ENCODE measurements at places on chromosomes 4 and X.

- no peak for DNase-seq
Observed at GRCh38 chr4:184441461-184442313, 32.7 kb downstream of the IRF2 start.

- no peak for DNase-seq
Observed at GRCh38 chr4:182801636-182802035, 115.5 kb downstream of the DCTD start.

DNA sequence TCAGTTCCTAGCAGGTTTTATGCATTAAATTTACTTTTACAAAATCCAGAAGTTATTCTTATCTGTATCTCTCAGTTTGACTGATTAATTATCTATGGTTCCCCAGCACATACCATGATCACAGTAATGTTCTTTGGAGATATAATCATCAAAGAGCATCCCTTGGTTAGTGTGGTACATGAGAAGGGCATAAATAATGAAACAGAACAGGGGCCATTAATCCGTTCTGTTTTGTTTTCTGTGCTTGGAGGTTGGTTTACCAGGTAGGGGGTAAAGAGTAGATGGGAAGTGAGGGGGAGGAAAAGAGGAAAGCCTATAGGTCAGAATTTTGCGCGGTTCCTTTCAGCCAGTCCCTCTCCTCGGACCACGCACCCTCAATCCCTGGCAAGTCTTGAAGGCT, 718.7 kb upstream of the TENM3 start:
- no peak for DNase-seq

DNA sequence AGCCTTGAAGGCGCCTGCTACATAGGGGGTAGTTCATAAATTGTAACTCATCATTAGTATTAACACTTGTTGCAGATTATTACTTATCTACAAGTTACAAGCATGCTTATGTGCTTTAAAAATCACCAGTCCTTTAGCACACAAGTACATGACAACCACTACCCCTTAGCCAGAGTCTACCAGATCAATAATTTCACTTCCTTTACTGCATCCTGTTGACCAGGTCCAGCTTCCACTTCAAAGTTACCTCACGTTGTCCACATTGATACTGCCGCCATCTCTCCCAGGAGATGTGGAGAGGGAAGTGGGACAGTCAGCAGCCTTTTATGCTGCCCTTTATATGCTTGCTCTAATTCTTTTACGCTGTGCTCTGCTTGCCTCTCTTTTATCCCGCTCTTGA, 231.3 kb upstream of the CXXC4 start:
- DNase-seq: no peak

GRCh38 chr4:121140716-121141460, 23.2 kb downstream of the TNIP3 start:
- peak; percentile 29 for DNase-seq

DNA sequence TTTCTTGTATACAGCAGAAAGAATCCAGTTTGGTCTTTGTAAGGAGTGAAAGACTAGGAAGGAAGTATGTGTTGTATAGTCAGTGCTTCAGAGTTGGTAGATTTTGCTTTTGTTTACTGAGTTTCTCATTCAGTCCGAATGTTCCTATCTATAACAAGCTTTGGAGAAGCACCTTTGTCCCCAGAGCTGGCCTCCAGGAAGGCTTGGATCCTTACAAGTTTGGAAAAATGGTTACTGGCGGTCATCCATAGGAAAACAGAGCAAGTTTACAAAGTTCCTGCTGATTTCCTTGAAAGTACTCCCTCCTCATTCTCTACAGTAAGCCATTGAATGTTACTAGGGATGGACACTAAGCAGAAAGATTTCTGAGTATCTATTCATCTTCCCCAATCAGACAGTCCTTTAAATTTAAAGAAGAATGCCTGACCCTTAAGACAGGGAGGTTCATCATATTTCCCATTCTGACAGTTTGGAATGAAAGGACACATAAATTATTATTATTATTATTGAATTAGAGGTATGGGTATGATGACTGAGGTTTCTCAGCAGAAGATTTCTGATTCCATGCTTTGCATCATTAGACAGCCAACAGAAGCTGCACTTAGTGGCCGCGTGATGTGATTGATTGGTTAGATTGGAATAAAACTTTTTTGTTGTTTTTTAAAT, 35.8 kb downstream of the FAT4 start:
- no peak for DNase-seq

- no peak for DNase-seq
Observed at GRCh38 chr4:153072661-153073060, 131.6 kb upstream of the TRIM2 start.

- no peak for DNase-seq
Observed at GRCh38 chrX:31356275-31357212, 284.7 kb upstream of the FTHL17 start.

DNA sequence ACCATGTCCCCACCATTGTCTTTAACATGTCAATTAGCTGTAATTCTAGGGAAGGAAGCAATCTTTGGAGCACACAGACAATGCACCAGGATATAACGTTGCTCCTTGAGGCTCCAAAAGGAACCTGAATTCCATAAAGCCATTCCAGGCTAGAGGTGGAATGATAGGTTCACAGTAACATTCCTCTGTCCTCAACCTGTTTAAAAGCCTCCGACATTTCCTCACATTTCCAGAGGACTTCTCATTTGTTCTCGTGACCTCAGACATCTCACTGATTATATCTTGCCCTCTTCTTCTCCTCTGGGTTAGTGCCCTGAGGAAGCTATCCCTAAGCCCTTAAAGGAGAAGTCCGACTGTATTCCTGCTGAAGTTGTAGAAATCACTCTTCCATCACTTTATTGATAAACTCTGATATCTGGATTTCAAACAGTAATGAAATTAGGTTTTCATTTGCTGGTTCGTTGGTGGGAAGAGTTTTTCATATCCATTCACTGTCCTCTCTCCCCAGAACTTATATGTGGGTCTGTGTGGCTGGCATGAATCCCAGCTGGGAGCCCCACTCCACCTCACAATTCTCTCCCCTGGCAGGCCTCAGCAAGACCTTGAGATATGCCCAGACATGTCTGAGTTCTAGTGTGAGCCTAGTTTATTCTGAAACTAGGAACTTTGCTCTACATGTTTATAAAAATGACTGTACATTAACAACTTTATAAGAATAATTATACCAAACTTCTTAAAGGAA, 44.2 kb upstream of the PRSS12 start:
- DNase-seq: no peak

GRCh38 chr4:185839770-185840169, 27.8 kb upstream of the SORBS2 start:
- DNase-seq: no peak

- DNase-seq: peak; percentile 11
Observed at GRCh38 chr4:103075435-103075893, 1.1 kb downstream of the SLC9B2 start.

DNA sequence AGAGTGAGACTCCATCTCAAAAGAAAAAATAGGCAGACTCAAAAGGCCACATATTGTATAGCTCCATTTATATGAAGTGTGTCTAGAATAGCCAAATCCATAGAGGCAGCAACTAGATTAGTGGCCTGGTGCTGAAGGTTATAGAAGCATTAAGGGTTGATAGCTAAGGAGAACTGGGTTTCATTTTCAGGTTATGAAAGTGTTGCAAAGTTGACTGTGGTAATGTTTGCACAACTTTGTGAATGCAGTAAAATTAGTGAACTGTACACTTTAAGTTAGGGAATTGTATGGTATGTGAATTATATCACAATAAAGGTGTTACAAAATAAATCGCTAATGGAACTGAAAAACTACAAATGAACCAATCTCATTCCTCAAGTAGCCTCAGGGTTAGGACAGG, 28.3 kb downstream of the TXLNG start:
- DNase-seq: no peak

DNA sequence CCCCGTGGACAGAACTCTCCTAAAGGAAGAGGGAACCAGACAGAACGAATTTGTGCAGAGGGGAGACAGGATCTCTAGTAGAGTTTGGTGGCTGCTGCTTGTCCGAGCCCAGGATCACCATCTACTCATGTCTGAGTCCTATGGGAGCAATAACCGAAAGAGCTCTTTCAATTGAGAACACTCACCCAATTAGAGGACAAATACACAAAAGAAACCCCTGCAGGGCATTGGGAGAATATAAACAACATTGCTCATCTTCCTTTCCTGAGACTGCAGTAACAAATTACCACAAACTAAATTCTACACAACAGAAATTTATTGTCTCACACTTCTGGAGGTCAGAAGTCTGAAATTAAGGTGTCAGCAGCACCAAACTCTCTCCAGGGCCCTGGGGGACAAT, 65.6 kb downstream of the SPINK2 start:
- no peak for DNase-seq

GRCh38 chrX:150769408-150769807, 76.2 kb downstream of the MTMR1 start:
- no peak for DNase-seq

GRCh38 chr4:99816545-99817308, at the start of gene DAPP1:
Gene DAPP1, plus strand, starts transcription at chr4:99816827. Its CDS starts 87 bp downstream, at chr4:99816914.
- no peak for DNase-seq

- DNase-seq: no peak
Observed at GRCh38 chrX:74523224-74523623, 91.2 kb downstream of the RLIM start.

DNA sequence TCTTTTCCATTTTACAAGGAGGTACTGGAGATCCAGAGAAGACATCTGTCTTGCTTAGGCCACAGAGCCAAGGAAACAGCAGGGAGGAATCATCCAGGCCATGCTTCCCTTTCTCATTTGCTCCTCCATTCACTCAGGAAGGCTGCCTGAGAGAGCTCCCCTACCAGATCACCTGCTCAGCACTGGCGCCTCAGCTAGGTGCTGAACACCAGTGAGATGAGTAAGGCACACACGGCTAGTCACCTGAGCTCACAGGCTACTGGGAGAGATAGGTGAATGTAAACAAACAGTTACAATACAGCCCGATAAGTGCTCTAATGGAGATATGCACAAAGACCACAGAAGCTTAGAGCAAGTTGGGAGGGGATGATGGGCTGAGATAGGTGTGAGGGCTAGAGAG, 149.8 kb upstream of the ARHGEF9 start:
- DNase-seq: no peak

DNA sequence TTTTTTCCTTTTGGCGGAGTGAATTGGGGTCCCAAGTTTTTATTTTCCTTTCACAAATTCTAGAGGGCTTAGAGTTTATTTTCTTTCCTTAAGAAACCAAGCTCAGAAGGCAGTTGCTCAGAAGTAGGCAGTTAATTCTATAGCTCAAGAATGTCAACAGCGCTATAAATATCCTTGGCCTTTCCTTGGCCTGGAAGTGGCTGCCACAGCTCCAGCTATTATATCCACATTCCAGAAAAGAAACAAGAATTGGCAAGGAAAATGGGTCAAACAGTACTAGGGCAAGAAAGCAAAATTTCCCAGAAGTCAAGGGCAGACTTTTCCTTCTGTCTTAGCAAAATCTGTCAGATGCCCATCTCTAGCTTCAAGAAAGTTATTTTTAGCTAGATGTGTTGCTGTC, 31.0 kb downstream of the SLC10A6 start:
- no peak for DNase-seq

GRCh38 chrX:20252381-20253231, 14.1 kb downstream of the RPS6KA3 start:
- peak; percentile 37 for DNase-seq

GRCh38 chrX:80817002-80817401, 7.3 kb upstream of the BRWD3 start:
- DNase-seq: no peak

Data from LoVo (cell line).